ENCODE measurements at places on chromosomes 7 and 10.

GRCh38 chr7:50411332-50411731 is 38.8 kb downstream of the FIGNL1 start:
- DNase-seq, result no peak

- DNase-seq, result no peak
Measured at GRCh38 chr10:70418229-70418628, 14.3 kb downstream of the EIF4EBP2 start.

DNA sequence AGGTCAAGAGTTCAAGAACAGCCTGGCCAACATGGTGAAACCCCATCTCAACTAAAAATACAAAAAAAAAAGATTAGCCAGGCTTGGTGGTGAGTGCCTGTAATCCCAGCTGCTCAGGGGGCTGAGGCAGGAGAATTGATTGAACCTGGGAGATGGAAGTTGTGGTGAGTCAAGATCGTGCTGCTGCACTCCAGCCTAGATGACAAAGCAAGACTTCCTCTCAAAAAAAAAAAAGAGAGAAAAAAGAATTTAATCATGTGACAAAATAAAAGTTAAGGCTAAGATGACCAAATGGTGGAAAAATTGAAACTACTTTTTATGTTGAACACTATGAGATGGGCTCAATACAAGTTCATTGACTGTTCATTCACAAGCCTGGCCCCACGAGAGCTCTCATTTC is 141.1 kb upstream of the WDR11 start:
- no peak for DNase-seq

GRCh38 chr10:34699904-34700517 is 115.1 kb downstream of the PARD3 start:
- no peak for DNase-seq

DNA sequence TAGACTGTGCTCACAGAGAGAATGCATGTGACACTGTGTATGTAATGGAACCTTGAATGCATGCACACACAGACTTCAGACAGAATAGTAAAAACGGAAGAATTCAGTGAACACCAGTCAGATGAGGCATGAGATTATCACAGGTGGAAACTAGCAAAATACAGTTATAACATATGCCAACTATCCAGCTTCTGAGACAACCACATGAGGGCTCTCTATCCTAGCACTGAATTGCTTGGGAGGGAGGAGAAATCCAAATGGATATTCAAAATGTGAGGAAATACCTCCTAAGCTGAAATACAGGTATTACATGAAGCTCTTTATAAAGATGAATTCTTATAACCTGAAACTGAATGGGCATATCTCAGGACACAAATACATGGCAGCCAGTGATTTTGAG is 30.6 kb downstream of the GARS1 start:
- DNase-seq, result no peak

DNA sequence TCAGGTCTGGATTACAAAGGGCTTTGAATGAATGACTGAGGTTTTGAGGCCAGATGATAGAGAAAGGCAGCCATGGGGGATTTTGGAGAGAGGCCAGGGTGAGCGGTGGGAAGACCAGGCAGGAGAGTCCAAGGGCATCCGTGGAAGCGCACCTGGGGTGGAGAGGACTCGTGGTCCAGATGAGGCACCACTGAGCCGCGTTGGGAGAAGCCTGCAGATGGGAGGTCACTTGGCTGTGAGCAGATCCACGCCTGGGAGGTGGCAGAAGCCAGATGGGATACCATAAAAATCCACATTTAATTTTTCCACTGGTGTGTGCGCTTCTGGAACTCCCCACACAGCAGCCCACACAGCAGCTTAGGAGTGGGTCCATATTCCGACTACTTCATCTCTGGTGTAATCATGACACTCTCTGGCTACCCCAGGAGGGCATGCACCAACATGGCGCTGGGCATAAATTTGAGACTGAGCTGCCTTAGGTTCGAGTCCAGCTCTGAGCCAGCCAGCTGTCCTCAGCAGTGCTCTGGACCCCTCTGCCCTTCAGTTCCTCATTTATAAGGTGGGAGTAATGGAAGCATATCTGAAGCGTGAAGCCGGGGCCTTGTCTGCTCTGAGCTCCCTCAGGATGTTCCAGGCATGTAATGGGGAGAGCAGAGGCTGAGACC is 90.2 kb upstream of the FAM20C start:
- DNase-seq, result no peak

DNA sequence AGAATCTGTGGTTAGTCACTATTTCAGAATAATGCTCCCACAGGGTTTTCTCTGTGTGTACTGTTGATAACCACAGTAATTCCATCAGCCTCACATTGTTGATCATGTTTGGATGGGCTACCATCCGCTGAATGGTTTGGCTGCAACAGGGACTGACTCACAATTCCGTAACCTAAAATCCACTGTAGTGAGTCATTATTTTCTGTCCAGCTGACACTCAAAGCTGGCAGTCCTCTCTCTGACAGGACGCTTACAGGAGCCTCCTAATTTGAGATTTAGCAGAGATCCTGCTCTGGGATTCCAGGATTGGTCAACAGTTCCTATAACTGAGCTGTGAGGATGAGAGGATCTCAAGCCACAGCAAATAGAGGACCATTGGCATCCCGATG is 32.7 kb downstream of the VWA2 start:
- DNase-seq, result peak; percentile 92

- DNase-seq, result no peak
Measured at GRCh38 chr10:99619090-99619800, 994 bp downstream of the SLC25A28 start.

DNA sequence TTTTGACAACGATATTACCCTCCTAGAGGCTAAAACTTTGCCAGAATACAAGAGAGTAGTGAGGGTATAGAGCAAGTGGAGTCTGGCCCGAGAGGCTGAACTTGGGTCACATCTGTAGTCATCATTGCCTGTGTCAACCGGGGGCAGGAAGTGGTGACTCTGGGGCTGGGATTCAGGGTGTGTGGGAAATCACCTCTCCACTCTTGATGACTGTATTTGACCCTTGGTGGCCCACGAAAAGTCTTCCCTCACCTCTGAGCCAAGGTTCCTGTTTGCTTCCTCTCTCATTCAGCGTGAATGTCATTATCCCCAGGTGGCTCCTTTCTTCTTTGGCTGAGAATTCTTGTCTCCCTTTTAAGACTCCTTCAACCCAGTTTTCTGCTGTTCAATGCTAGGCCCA is 240.4 kb downstream of the ABCA13 start:
- DNase-seq, result no peak

DNA sequence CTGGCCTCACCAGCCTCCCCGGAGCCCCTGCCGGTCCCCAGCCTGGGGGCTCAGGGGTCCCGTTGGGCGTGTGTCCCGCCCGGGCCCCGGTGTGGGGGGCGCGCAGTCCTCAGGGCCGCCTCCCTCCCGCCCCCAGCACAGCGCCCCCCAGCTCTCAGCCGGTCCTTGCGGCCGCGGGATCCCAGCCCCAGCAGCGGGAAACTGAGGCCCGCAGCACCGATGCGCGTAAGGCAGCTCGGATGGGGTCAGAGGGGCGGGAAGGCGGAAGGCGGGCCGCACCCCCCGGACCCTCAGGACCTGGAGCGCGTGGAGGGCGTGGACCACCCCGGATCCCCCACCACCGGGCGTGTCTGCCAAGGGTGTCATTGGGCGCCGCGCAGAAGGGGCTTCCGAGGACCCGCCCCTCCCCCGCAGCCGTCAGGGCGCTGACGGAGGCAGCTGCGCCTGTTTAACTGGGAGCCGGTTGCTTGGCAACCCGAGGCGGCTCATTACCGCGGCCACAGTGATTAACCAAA is 14.9 kb downstream of the UNCX start:
- no peak for DNase-seq

DNA sequence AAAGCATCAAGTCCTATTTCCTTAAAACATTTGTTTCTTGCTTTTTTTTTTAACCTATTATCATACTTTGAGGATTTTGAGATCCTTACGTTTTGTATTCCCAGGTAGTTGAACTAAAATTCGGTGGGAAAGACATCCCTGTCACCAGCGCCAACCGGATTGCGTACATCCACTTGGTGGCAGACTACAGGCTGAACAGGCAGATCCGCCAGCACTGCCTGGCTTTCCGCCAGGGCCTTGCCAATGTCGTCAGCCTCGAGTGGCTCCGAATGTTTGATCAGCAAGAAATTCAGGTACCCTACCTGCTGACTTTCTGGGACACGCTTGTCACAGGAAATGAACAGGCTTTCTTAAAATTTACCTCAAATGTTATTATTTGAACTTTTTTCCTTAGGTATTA is 83.0 kb upstream of the DNAJB6 start:
- no peak for DNase-seq

DNA sequence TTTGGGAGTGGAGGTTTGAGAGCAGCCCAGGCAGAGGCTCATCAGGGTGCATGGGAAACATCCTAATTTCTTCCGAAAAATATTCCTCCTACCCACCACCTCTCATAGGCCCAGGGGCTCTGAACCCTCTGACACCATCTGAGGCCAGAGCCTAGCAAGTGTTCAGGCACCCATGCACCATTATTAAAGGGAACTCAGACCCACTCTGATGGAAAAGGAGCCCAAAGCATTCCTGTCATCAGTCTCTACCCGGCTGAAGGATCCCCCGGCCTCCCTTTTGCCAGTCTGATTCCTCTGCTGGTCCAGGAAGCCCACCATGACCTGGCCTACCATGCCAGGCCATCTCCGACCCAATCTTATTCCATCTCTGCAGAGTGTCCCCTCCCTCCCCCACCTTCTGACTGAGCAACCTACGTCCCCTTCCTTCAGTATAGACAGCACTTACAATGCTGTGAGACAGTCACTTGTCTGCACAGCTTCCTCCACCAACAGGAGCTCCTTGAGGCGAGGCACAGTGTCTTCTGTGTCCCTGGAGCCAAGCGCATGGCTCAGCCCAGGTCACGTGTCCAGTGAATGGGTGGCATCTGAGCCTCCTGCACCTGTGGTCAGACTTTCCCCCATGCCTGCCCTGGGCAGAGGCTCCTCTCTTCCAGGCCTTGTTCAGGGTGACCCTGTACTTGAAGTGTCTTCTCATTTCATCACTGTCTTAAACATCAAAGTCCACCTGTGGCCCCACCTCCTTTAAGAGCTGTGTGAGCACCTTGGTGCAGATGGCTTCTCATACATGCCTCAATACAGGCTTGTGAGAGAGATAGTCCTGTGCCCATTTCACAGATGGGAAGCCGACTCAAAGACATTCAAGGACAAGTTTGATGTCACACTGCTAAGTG is 889 bp upstream of the GPR15LG start:
- DNase-seq, result no peak

DNA sequence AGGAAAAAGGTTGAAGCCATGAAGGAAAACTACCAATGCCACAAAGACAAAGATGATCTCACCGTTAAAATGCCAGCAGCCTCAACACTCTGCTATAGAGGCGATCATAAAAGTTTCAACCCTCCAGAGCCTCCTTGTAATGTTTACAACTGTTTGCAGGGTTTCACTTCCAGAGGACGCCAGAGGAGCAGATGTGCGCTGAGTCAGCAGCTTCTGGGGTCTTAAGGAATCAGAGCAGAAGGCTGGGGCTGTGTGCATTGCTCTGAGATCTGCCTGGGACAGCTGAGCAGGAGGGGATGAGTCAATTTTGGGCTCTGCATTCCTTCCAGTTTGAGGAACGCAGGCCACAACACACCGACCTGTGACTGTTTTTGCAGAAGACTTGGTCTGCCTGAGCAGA is 98.3 kb downstream of the TMEM130 start:
- peak; percentile 57 for DNase-seq

GRCh38 chr10:22631185-22631584 is 83.2 kb downstream of the PIP4K2A start:
- DNase-seq, result no peak

- no peak for DNase-seq
Measured at GRCh38 chr7:125651823-125652528, 722.4 kb upstream of the POT1 start.

DNA sequence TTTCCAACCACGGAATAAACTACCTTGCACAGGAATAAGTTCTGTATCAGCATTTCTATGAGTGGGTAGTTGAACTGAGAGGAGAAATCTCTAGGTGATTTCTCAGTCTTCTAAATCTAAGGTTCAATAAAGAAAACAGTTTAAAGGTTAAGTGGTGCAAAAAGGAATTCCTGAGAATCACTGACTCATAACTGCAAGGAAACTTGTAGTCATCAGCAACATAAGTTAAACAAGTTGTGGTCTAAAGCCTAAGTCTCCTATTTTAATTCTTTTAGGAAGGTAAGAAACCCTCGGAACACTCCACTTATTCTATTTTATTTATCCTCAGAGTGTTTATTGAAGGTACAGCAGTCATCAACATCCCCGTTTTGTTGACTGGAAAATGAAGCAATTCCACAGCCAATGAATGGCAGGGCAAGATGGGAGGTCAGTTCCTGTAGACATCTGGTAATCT is 92.4 kb upstream of the PIK3CG start:
- DNase-seq, result no peak

GRCh38 chr10:71079761-71080380 is 132.5 kb upstream of the UNC5B start:
- DNase-seq, result no peak

- no peak for DNase-seq
Measured at GRCh38 chr10:59631237-59631636, 78.4 kb downstream of the SLC16A9 start.

DNA sequence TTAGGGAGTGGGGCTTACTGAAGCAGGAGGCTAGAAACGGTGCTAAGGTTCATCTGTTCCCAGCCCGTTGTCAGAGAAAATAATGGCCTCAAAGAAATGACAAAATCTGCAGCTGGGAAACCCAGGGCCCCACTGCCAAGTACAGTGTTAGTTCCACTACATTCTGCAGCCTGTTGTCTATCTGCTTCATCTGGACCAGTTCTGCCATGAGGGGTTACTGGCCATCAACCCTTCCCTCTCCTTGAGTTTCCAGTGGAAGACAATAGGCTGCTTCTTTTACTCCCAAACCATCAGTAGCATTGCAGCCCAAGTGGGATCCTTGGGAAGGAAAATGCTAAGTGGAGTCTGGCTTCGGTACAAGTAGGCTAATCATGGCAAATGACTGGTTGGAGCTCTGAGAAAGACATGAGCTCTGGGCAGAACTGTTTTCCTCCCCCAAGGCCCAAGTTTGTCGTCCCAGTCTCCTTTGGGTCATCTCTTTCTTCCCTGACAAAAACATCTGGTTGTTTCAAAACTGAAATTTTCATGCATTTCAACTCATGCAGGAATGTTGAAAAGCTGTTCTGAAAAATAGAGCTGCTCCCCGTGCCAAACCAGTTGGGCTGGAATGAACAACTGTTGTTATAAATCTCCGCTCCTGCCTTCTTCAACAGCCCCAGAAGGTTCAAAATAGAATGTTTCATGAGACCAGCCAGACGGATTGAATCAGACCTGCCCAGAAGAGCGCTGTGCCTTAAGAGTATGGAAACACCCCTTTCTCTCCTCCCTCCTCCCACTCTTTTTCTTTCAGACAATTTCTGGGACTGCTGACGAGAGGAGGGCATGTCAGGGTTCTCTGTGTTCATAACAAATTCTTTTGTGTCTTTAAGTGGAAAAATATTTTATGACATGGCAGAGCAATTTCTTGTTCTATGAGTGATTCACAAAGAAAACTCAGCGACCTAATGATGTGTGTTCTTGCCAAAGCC is 116.6 kb downstream of the RAB18 start:
- DNase-seq, result peak; percentile 97

DNA sequence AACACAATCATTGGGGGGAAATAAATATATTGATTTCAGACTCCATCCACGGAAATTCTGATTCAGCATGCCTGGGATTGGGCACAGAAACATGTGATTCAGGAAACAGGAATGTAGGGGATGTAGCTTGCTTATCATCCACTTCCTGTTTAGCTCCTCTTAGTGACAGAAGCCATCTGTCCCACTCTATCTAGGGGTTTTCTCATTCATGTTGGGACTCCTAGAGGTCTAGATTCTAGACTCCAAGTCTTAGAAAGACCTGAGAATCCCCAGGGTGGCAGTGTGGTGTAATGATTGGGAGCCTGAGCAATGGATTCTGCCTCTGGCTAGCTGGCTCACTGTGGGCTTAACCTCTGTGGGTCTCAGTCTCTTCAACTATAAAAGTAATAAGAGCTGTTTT is 67.9 kb downstream of the CDK1 start:
- peak; percentile 14 for DNase-seq
